ENCODE measurements at places on chromosomes 4 and X. TPM values are rescaled to one million over a fixed set of nuclear protein-coding genes. Genes with fewer than 3 reads are reported as not detected.

Gene AKAP14
- not detected for total RNA-seq

Gene HTN1
- total RNA-seq, result not detected

Gene PRAF2
- total RNA-seq, result 8.0 TPM

Gene FAM184B
- total RNA-seq, result not detected

Gene STBD1
- total RNA-seq, result 7.0 TPM
